ENCODE measurements at places on chromosomes 11 and 22.

GRCh38 chr11:133530501-133530835 lies 1.8 kb downstream of the OPCML start:
- DNase-seq, result no peak

DNA sequence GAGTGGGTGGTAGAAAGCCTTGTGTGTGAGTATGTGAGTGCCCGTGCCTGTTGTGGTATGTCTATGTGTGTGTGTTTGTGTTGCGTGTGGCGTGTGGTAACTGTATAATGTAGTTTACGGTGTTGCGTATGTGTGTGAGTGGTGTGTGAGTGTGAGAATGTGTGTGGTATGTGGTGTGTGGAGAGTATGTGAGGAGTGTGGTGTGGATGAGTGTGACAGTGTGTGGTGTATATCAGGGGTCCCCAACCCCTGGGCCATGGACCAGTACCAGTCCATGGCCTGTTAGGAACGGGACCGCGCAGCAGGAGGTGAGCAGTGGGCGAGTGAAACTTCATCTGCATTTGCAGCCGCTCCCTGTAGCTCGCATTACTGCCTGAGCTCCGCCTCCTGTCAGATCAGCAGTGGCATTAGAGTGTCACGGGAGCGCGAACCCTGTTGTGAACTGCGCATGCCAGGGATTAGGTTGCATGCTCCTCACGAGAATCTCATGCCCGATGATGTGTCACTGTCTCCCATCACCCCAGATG lies 5.7 kb downstream of the UPK3A start:
- DNase-seq, result no peak

DNA sequence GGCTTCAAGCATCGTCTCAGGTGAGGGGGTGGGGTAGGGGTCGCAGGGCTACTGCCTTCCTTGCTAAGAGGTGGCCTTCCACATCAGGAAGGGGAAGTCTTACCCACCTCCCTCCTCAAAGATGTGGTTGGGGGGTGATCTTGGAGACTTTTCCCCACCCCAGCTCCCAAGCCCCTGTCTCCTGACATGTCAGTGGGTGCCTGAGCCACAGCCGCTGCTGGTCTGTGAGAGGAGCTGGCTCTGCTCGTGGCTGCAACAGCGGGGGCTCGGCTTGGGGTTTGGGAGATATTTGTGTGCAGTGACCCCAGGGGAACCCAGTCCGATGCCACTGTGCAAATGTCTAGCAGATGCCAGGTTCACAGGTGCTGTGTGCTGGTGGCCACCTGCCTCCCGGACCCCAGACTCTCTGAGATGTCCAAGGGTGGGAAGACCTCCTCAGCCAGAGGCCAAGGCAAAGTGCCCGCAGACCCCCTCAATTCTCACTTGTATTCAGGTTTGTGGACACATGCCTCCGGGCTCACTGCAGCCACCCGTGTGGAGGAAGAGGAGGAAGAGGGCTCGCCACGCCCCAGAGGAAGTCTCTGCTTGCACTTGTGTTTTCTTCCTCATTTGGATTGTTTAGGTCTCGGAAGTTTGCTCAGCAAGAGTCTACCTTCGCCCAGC lies 1.9 kb downstream of the KCNQ1 start:
- no peak for DNase-seq

GRCh38 chr11:47541070-47541469 lies 11.9 kb downstream of the CELF1 start:
- no peak for DNase-seq

- no peak for DNase-seq
Observed at GRCh38 chr11:32840587-32840986, 10.9 kb downstream of the PRRG4 start.

- DNase-seq, result no peak
Observed at GRCh38 chr11:120383518-120384155, 47.4 kb downstream of the ARHGEF12 start.
